ENCODE measurements at places on chromosomes 3 and 15. TPM values are rescaled to one million over a fixed set of nuclear protein-coding genes. Genes with fewer than 3 reads are reported as not detected.

DNA sequence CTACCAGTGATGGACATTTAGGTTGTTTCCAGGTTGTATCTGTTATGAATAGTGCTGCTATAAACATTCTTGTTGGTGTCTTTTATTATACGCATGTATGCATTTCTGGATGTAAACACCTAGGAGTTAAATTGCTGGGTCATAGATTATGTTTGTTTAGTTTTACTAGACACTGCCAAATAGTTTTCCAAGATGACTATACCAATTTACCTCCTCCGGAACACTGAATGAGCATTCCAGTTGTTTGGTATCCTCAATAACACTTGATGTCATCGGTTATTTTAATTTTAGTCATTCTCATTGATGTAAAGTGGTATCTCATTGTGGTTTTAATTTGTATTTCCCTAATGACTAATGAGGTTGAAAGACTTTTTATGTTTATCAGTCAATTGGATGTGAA is 36.6 kb upstream of the ARID3B start:
- no peak for DNase-seq

The SNTN gene
- not detected for polyA plus RNA-seq

The FOXB1 gene
- polyA plus RNA-seq = not detected

The TEX55 gene
- not detected for polyA plus RNA-seq

- DNase-seq = no peak
These were observed 62.4 kb upstream of the TOPAZ1 start for GRCh38 chr3:44179246-44179645.
